ENCODE measurements at places on chromosomes 2 and 18.

DNA sequence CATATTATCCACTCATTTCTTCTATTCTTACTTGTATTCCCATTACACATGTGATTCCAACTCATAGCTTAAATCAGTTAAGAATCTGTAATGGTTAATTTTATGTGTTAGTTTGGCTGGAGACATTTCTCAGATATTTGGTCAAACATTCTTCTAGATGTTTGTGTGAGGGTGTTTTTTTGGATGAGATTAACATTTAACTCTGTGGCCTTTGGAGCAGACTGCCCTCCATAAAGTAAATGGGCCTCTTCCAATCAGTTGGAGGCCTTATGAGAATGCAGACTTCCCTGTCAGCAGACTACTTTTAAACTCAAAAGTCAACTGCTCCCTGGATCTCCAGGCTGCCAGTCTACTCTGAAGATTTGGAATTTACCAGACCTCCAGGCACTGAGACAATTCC, 976.8 kb upstream of the ACVR2A start:
- no peak for DNase-seq

DNA sequence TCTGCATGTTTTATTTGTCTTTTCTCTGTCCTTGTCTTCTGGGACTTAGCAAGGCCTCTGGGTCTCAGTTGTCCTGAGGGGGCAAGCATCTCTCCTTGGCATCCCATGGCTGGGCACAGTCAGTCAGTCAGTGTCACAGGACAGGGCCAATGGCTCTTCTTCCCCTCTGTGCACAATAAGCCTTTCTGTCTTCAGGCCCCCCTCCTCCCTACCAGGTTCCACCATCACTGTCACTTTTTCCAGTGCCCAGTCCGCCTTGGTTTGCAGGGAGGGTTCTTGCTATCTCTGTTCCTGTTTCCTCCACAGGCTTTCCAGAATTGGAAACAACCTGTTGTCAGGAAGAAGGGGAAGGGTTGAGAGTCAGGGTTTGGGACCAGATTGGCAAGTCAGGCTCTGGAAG, 1.7 kb upstream of the VAMP5 start:
- DNase-seq, result peak; percentile 11

DNA sequence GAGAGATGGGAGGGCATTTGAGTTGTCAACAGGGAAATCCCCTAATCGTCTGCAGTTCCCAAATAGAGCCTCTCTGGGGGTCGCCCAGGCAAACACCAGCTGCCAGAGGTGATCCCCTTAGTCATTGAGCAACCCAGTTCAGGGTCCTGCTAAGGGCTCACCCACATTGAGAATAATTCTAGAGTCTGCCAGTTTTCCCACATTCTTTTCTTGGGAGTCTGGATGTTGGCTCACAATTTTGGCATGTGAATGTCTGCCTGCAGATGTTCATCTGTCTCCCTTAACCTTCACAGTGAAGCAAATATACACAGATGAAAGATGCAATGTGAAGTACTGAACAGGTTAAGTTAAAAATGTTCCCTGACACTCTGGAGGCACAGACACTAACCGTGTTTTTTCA, 11.4 kb upstream of the SMIM21 start:
- DNase-seq, result no peak

DNA sequence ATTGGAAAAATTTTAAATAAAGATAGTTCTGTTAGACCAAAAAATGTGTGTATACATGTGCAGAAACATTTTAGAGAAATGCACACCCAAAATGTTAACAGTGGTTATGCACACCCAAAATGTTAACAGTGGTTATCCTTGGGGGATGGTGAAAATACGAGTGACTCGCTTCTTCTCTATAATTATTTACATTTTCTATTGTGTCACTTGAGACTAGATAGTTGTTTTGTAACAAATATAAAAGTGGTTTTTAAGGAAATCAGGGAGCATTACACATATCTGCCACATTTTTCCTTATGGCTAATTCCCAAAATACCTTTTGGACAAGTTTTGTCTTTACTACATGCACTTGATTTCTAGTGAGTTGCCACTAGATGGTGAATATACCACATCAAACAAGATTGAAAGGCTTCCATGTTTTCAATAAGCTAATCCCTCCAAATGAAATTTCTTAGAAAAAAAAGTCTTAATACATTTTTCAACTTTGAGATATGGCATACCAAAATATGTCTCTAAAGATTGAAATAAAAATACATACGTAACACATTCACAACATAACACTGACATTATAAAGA, 9.0 kb upstream of the HIBCH start:
- DNase-seq, result no peak

DNA sequence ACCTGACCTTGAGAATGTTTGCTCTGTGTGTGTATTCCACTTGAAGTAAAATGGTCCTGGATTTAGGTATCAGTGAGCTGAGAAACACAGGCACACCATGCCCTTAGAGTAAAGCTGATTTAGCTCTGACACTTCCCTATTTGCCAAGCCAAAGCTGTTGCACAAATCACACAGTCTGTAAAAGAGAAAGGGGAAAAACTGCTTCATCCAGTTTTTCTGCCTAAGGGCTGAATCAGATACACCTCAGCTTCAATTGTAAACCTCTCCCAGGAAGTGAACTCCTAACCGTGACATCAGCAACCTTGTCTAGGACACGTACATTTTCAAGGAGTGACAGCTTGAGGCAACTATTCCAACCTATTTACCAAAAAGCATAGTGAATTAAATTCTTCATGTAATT, 150.4 kb downstream of the NR4A2 start:
- no peak for DNase-seq

DNA sequence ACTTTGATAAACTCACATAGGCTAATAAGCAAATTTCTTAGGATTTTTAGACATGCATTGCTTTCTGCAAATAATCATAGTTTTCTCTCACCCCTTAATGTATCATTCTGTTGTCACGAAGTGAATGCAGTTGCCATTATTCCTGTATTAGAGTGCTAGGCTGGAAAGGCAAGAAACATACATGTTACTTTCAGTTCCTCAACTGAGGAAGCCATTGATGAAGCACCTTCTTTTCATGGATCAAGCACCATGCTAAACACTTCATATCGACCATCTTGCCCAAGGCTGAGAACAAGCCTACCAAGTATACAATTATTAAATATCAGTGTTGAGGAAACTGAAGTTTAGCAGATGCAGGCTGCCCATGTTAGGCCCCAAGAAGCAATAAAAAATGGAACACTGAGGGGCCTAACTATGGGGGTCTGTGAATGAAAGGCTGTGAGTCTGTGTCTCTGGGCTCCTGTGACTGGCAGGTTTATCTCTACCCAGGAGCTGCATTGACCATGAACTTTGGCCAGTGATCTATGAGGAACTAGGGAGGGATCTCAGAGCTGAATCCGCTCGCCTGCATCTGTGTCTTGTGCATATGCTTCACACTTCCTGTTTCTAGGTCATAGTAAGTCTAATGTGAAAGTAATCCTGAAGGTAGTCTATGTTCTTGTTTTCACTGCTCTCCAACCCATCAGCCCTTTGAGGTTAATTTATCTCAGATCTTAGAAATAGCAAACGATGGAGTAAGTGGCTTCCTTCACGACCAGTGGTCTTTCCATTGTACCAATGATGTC, 16.0 kb upstream of the TSPYL6 start:
- no peak for DNase-seq

DNA sequence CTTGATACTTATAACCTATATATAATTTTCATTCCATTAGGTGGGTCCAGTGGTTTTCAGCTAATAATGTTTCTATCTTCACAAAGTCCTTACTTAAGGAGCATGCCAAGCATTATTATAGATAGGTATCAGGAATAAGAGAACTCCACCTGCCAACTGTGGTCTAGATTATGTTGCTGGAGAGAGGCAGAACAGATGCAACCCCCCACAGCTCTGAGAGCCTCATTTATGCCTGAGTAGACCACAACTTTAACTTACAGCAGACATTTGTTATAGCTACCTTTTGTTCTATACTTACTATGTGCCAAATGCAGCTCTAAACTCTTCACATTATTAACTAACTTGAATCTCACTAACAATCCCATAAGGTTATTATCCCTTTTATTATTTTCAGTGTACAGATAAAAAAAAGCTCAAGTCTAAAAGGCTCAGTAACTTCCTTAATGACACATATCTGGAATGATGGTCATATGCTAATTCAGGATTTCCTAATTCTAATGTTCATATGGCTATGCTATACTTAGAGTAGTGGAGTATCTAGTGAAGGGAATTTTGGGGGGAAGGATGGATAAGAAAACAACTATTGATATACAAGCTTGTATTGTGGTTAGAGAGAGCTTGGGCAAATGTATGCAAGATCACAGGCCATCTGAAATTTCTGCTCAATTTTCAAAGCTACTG, 119.1 kb upstream of the RND3 start:
- DNase-seq, result no peak

- no peak for DNase-seq
Observed at GRCh38 chr2:75676464-75676863, 29.9 kb downstream of the MRPL19 start.

DNA sequence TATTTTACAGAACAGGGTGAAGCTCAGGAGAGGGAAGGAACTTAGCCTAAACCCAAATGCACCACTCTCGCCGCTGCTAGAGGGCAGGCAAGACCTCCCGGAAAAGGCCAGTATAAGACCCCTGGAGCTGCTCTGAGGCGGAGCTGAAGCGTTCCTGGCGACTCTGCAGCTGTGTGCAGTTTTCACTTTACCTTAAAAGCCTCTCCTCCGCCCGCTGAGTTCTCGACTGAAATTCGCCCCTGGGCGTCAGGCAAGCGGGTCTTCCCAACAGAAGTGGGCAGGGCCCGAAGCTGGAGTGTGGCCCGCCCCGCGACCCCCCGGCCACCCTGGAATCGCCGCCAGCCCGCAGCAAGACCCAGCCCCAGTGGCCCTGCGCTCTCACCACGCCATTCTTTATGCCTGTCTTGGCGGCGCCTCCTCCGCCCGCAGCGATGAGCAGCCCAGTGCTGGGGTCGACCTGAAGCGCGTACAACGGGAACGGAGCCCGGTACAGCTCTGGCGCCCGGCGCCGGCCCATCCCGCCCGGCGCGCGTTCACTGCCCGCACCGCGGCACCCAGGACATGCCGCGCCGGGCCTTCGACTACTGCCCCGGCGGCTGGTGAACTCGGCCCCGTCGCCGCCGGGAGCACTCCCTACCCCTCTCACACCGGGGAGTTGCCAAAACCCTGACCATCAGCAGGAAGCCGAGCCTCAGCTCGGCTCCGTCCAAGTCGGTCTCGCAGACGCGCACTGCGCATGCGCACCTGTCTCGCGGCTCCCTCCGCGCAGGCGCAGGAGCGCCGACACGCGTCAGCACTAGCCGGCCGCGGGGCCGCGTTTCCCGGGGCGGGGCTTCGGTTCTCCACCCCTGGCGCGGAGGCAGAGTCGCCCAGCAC, at the start of gene PREB:
Gene PREB (minus strand): TSS at position 732 of the 876 bp plus-strand sequence. CDS start 215 bp downstream, at position 517.
- peak; percentile 99 for DNase-seq

DNA sequence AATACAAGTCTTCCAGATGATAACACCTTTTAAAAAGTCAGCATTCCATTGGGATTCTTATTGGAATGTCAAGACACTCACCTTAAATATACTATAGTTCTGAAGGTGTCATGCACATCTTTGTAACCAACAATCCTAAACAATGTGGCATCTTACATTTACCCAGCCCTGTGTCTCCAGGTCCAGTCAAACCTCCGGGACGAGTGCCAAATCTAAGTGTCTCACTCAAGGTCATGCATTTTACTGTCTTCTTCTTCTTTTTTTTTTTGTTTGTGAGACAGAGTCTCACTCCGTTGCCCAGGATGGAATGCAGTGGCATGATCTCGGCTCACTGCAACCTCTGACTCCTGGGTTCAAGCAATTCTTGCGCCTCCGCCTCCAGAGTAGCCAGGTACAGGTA, 206.9 kb upstream of the FAM98A start:
- no peak for DNase-seq

- DNase-seq, result no peak
Observed at GRCh38 chr18:8998481-8999217, 103.8 kb upstream of the NDUFV2 start.

- DNase-seq, result no peak
Observed at GRCh38 chr2:51994123-51994763, 962.3 kb upstream of the NRXN1 start.

GRCh38 chr2:7599462-7600258, 682.4 kb downstream of the RNF144A start:
- DNase-seq, result no peak

GRCh38 chr2:20592106-20593071, 58.5 kb downstream of the HS1BP3 start:
- peak; percentile 78 for DNase-seq

GRCh38 chr2:222794585-222795449, 66.0 kb upstream of the ACSL3 start:
- no peak for DNase-seq

DNA sequence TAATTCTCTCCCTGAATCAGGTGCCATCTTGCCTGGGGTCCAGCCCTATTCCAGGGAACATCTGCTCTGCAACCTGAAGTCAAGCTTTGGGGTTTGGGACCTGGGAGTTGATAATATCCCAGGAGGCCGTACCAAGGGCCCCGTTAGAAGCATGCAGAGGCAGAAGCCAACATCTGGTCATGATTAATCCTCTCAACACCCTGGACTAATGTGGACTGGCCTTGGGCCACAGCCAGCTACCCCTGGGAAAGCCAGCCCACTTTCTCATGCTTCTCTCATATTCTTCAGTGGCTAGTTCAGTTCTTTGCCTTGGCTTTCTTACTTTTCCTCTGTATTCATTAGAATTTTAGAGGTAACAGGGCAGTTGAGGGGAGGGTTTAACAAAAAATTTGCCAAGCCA, 515.6 kb upstream of the NRP2 start:
- DNase-seq, result no peak

GRCh38 chr2:37013315-37013641, 46.9 kb upstream of the STRN start:
- DNase-seq, result no peak

DNA sequence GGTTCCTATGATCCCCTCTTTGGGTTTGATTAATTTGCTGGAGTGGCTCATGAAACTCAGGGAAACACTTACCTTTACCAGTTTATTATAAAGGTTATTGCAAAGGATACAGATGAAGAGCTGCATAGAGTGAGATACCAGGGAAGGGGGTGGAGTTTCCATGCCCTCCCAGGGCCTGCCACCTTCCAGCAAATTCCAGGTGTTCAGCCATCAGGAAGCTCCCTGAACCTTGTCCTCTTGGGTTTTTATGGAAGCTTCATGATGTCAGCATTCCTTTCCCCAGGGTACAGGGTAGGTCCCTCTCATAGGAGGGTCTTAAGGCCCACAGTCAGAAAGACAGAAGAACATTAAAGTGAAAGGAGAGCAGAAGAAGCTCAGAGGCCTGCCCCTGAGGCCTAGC, 123.9 kb upstream of the DCC start:
- no peak for DNase-seq
